Posterior cingulate gyrus (tissue), 11 donors: ENCODE measurements at places on chromosomes 12 and 14.
A peak's percentile ranks its signal among the peaks of the same experiment; 100 is the strongest.

DNA sequence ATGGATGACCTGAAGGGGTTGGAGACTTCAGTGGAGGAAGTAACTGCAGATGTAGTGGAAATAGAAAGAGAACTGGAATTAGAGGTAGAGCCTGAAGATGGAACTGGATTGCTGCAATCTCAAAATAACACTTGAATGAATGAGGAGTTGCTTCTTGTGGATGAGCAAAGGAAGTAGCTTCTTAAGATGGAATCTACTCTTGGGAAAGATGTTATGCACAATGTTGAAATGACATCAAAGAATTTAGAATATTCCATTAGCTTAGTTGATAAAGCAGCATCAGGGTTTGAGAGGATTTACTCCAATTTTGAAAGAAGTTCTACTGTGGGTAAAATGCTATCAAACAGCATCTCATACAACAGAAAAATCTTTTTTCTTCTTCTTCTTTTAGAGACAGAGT lies 186.4 kb upstream of the PRKD1 start:
- DNase-seq: no peak

- no peak for DNase-seq
Measured at GRCh38 chr12:2335513-2335912, 282.7 kb downstream of the CACNA1C start.

DNA sequence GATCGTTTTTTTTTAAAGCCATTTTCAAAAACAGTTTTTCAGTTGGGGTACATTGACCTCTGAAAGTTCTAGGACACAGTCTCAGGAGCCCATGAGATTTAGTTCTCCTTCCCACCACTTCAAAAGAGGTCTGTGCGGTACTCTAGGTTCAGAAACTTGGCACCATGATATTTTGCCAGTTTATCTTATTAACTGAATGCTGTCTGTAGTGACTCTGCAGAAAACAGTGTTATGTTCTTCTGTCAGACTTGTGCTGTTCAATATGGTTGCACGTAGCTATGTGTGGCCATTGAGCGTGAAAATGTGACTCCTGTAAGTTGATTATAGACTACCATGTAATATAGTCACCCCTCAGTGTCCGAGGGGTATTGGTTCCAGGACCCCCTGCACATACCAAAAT lies 35.9 kb downstream of the CRADD start:
- DNase-seq: no peak

- peak; percentile 41 for DNase-seq
Measured at GRCh38 chr12:113285679-113286610, 49.0 kb downstream of the SLC8B1 start.

- DNase-seq: no peak
Measured at GRCh38 chr14:73452341-73453186, 5.8 kb downstream of the NUMB start.

- no peak for DNase-seq
Measured at GRCh38 chr14:74575936-74576335, 36.1 kb downstream of the LTBP2 start.

DNA sequence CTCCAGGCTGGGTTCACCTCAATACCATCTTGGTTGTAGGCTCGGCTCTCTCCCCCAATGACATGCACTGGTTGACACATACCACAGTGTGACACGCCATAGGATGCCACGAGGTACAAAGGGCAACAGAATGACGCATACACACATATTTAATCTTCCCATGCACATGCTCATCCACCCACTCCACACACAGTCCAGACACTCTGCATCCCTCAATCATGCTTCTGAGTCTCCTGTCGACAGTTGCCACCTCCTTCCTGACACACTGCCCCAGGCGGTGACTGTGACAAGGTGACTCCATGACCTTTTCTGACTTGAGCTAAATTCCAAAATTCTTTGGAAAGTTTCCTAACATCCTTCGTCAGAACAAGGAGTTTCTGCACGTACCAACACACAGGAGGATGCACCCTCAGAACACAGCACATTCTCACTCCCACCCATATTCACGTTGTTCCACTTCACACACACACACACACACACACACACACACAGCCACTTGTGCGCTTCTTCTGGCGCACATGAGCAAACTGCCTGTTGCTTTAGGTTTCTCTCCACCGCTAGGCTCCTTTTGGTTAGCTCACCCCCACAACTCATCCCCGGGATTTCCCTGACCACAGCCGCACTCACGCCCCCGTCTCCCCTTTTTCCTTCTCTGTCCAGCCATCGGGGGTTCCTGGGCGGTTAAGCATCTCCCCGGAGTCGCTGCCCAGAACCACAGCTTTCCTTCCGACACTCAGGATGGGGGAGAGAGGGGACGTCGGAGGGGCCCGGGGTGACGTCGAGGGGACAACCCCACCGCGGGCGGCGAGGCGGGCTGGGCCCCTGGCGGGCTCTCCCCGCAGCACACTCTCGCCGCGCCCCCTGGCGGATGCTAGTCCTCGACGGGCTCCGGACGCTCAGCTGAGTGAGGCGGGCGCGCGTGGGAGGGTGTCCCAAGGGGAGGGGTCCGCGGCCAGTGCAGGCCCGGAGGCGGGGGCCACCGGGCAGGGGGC lies 536 bp upstream of the WNT1 start:
- no peak for DNase-seq

DNA sequence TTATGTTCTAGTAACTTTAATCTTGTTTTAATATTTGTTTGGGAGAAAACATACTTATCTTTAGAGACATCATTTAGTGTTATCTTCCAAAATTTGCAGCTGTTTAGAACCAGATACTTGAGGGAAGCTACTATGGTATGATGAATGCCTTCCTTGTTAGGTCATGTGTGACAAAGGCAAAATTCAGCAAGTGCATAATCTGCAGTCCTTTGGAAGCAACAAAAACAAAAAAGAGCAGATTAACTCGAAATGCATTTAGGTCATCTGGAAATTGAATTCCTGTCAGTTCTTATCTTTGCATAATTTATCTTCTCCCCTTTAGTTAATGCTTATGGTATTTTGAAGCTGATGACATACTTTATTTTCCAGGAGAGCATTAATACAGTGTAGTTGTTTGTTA lies 3.5 kb downstream of the FBXO34 start:
- no peak for DNase-seq

- no peak for DNase-seq
Measured at GRCh38 chr12:92482599-92482998, 220.2 kb upstream of the PLEKHG7 start.

DNA sequence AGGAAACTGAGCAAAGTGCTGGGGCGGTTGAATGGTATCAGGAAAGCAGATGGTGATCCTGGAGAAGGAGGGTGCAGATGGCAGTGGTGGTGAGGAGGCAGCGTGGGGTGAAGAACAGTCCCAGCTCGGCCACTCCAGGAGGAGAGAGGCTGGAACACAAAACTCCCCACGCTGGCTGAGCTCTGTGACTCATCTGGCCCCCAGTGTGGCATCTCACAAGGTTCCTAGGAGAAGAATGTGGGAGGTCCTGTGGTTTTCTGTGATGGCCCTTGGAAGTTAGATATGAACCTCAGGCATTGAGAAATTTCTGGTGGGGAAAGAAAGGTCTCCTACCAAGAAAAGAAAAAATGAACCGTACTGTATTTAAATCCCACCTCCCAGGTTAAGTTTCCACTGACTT lies 8.0 kb upstream of the NRXN3 start:
- peak; percentile 33 for DNase-seq

- DNase-seq: no peak
Measured at GRCh38 chr14:70130482-70130881, 58.3 kb downstream of the SLC8A3 start.

DNA sequence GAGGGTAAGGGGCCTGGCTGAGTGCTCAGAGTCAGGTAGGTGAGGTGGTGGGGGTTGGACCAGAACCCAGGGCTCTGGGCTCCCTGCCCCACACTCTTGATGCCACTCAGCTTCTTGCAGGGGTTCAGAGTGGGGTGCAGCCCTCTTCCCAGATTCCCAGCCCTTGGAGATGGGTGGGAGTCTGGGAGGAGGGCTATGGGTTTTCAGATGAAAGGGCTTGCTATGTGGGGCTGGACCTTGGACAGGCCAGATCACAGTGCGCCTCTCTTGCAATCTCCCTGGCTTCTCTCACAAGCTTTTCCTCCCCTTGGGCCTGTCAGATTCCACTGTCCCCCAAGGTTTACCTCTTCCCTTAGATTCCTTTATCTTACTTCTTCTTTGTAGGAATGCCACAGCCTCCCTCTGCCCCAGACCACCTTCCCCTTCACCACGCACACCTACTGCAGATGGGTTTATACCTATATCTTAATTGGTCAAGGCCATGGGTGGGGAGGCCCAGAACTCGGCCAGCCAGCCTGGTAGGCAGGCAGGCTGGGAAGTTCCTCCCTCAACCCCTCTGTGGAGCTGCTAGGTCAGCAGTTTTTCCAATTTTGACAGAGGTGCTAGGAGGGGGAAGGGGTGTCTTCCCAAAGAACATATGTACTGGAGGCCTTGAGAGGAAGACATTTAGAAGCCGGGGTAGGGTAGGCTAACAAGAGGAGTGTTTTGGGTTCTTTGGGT lies 1.4 kb downstream of the NYNRIN start:
- DNase-seq: no peak

DNA sequence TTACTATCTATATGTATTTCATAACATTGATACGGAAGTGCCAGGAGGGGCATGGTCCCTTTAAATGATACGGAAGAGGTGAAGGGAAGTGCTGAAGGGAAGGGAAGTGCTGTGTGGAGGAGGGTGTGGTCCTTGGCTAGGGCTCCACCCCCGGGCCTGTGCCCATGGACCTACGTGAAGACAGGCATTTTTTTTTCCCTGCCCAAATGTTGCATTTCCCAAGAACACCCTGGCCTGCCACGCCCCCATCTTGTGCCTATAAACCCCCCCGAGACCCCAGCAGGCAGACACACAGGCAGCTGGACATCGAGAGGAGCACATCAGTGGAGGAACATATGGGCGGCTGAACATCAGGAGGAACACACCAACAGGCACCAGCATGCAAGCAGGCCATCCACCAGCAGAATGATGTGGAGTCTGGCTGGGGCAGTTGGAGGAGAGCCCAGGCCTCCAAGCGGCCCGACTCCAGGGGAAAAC lies 134.1 kb downstream of the SLC41A2 start:
- peak; percentile 77 for DNase-seq

DNA sequence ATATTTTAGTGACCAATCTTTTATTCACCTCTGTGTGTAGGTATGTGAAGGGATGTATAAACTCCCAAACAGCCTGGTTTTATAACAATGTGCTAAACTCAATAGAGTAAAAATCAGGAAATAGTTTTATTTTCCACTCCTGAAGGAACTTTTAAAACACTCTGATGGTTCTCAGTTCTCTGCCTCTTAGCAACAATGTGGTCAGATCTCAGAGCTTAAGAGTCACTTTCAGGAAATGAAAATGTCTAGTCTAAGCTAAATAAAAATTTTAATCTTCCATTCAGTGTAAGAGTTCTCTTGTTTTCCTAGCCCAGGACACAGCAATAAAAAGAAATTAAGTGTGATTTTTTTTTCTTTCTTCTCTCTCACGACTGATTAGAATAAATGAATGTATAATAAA lies 718.0 kb downstream of the C12orf50 start:
- no peak for DNase-seq

- no peak for DNase-seq
Measured at GRCh38 chr12:95118788-95119179, 45.4 kb upstream of the NR2C1 start.
